ENCODE measurements at places on chromosomes 1 and 21. TPM values are rescaled to one million over a fixed set of nuclear protein-coding genes. Genes with fewer than 3 reads are reported as not detected.

The KRTAP13-2 gene
- total RNA-seq, result not detected

The CR1L gene
- total RNA-seq, result not detected

The CD48 gene
- total RNA-seq, result 2.9 TPM

The UBE2U gene
- total RNA-seq, result not detected

The ICOSLG gene
- total RNA-seq, result 0.66 TPM

The CELA2B gene
- not detected for total RNA-seq

The HSPG2 gene
- total RNA-seq, result 637 TPM

The SYNC gene
- 111 TPM for total RNA-seq

The FCMR gene
- 3.2 TPM for total RNA-seq

The RIMS3 gene
- total RNA-seq, result 13.0 TPM

The GPX7 gene
- total RNA-seq, result 15.8 TPM

The LRRC8C gene
- 7.7 TPM for total RNA-seq

The ELF3 gene
- 2.9 TPM for total RNA-seq

The LCE1B gene
- total RNA-seq, result not detected

The CLDN17 gene
- not detected for total RNA-seq

All from esophagus muscularis mucosa (tissue), 4 donors.